Skin of body (tissue), 3 donors: ENCODE measurements at places on chromosomes 5 and 9. TPM values are rescaled to one million over a fixed set of nuclear protein-coding genes. Genes with fewer than 3 reads are reported as not detected.

PRRT1B gene
- total RNA-seq = not detected

STC2 gene
- 0.69 TPM for total RNA-seq

DNA sequence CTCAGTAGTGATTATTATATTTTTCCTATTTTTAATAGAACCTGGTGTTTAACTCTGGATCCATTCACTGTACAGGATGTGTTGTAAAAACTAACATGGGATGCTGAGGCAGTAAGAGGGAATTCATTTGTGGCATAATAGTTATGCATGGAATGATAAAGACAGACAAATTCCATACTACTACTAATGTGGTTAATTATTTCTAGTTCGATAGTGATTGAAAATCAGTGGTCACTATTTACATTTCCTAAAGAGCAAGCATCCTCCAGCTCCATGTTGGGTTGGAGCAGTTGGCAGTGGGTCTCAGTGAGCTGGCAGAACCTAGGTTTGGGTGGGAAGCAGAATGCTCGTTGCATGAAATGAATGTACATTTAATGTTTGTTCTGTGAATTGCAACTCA, 122.6 kb downstream of the SAXO1 start:
- DNase-seq = no peak

FOXD4L5 gene
- total RNA-seq = 0.10 TPM

GRCh38 chr9:31302620-31303418, 1081.6 kb upstream of the ACO1 start:
- DNase-seq = no peak

GRCh38 chr5:133730346-133730745, 118.0 kb upstream of the FSTL4 start:
- DNase-seq = no peak

- peak; percentile 31 for DNase-seq
These were observed 122.1 kb downstream of the SAXO1 start for GRCh38 chr9:18910916-18911315.

ORM2 gene
- 0.79 TPM for total RNA-seq

CRAT gene
- 28.7 TPM for total RNA-seq

DNA sequence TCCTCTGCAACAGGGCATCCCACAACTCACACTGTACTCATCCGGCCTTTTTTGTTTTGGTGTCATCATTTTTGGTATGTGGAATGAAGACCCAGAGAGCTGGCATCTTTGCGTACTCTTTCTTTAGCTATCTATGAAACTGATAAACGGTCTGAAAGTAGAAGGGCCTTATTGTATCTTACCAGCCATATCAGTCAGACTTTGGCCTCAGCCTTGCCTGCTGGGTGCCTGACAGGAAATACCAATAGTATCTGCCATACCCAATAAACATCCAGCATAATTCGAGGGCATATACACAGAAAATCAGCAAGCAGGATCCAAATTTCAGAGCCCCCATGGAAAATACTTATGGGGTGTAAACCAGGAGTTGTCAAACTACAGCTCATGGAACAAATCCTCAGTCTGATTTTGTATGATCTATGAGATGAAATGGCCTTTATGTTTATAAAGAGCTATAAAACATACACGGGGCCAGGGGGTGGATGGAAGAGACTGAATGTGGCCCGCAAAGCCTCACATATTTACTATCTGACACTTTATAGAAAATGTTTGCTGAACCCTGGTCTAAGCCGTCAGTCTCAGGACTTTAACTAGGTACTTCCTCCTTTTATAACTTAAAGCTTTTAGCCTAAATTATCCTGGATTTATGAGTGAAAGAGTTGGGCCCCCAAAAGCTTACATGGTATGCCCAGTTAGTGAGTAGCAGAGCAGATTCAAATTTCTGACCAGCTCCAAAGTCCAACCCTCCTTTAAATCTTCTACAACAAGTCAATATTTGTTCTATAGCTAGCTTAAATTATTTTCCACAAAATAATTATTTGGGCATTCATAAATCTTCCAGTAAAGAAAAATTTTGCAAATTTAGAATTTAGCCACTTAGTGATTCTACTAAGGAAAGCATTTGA, 308.0 kb upstream of the PUM3 start:
- DNase-seq = no peak

GRCh38 chr9:87276851-87277261, 220.8 kb upstream of the DAPK1 start:
- no peak for DNase-seq

DNA sequence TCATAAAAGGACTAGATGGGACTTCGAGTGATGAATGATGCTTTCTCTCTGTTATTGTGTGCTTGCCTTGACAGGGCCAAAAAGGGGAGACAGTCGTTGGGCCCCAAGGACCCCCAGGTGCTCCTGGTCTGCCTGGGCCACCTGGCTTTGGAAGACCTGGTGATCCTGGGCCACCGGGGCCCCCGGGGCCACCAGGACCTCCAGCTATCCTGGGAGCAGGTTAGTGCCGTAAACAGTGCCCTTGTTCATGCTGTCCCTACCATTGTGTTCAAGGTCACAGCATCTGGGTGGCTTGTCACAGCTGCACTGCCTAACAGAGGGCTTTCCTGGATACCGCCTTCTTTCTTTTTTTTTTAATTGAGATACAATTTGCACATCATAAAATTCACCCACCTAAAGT, 48.7 kb upstream of the TGFBR1 start:
- DNase-seq = no peak

DNA sequence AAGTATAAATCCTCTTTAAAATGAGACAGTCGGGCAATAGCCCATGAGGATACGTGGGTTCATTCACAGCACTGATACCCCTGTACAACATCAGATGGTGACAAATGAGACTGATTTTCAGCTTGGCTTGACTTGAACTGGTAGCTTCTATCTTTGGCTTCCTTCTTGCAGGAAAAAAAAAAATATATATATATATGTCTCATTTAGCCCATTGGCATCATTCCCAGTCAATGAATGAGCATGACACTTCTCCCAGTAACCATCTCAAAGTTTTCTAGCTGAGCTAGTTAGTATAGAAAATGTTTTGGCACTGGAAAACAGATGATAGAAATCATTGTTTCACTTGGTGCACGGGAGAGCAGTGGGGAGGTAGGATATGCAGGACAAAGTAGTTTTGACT, 222.5 kb upstream of the TAS2R1 start:
- DNase-seq = no peak

DNA sequence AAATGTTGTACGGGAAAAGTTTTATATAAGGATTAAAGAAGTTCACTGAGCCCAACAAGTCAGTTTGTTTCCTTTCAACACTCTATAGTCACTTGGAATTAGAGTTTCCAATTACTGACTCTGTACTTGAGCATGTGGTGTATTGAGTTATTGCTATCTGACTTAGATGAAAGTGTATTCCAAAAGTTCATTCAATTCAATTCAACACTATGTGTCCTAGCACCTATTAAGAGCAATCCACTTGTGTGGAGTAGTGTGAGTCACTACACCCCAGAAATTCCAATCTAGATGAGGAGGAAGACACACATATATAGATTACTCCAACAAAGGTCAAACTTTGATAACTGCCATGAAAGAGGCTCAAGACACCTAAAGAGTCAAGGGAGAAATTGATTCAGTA, 98.2 kb upstream of the SLCO6A1 start:
- no peak for DNase-seq

- no peak for DNase-seq
These were observed 853.7 kb downstream of the TAF11L14 start for GRCh38 chr5:18487928-18488480.

DNA sequence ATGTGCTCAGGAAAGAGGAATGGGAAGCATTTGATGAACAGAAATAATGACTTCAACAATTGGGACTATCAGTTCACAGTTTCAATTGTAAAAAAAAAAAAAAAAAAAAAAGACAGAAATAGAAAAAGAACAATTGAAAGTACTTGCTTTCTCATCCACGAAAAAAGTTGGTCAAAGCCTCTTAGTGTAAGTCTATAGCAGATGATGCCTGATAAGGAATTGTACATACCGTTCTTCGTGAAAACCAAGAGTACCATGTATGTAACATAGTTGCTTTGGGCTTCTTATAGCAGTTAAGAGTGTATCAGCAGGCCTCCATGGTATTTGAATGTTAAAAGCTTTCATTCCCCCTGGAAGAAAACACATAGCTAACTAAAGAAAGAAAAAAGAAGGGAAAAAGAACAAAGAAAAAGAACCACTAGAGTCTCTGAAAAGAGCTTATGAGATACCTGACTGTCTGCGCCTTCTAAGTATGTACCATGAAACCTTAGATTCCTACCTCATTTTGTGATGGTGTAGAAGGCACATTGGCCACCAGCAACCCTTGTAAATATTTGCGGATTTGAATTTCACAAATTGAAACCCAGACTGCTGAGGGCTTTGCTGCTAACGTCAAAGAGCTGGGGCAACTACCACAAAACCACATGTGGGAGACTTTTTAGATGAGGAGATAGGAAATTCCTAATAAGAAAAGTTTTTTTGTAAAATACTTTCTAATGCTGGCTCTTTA, 75.2 kb downstream of the TMC1 start:
- no peak for DNase-seq

KCNV2 gene
- total RNA-seq = not detected

ZNF608 gene
- 41.0 TPM for total RNA-seq

DNA sequence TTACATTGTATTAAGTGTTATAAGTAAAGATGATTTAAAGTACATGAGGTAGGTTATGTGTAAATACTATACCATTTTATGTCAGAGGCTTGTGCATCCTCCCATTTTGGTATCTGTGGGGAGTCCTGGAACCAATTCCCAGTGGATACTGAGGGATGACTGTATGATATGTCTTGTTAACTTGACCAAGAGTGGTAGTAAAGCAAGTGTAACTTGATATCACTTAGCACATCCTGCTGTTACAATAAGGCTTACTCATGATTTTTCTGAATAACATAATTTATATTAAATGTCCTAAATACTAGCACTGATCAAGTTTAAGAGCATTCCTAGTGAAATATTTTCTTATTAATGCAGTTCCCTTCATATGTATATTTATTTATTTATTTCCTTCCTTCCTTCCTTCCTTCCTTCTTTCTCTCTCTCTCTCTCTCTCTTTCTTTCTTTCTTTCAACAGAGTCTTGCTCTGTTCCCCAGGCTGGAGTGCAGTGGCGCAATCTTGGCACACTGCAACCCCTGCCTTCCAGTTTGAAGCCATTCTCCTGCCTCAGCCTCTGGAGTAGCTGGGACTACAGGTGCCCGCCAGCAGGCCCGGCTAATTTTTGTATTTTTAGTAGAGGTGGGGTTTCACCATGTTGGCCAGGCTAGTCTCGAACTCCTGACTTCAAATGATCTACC, 7.5 kb downstream of the NDFIP1 start:
- DNase-seq = no peak

SPINK6 gene
- total RNA-seq = not detected

- DNase-seq = no peak
These were observed 21.8 kb upstream of the PPP2CA start for GRCh38 chr5:134247428-134248224.

TMEM171 gene
- 0.49 TPM for total RNA-seq

DNA sequence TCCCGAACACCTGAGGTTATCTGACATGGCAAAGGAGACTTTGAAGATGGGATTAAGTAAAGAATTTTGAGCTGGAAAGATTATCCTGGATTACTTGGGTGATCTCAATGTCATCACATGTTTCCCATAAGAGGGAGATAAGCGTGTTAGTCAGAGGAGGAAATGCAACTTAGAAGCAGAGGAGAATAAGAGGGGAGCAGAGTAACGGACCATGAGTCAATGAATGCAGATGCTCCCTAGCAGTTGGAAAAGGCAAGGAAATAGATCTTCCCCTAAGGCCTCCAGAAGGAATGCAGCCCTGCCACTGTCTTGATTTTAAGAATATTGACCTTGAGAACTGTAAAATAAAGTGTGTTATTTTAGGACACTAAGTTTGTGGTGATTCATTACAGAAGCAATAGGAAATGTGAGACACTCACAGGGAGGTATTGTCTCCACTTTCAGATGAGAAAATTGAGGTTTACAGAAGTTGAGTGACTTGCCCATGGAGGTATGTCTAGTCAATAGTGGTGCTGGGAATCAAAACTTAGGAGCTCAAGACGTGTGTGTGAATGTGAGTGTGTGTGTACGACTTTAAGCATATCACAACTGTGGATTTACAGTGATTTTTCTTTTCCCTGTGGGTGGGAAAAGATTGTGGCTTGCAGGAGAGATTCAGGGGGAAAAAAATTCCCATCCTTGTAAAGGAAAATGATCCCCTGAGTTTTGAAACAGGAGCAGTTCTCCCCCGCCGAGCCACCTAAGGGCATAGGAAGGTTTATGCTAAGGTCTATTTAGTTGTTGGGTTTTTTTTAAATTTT, 125.3 kb downstream of the TRIM32 start:
- DNase-seq = no peak

- DNase-seq = no peak
These were observed 47.4 kb downstream of the LMX1B start for GRCh38 chr9:126661122-126661520.

DNA sequence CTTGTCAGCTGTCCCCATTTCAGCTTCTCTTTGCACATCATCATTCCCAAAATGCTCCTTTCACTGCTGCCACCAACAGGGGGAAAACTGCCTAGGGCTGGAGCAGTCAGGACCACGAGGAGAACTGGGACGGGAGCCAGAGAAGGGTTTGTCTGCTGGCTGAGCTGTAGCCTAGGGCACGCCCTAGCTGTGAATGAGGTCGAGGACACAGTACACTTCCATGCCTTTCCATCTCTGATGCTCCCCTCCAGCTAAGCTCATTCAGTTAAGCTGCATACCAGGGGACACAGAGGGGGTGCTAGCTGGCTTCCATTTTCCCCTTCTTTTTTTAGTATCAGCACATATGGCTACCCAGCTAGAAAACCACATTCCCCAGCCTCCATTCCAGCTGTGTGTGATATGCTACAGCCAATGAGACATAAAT, 64.7 kb downstream of the STK10 start:
- peak; percentile 94 for DNase-seq

CCNI2 gene
- total RNA-seq = 0.30 TPM

DNA sequence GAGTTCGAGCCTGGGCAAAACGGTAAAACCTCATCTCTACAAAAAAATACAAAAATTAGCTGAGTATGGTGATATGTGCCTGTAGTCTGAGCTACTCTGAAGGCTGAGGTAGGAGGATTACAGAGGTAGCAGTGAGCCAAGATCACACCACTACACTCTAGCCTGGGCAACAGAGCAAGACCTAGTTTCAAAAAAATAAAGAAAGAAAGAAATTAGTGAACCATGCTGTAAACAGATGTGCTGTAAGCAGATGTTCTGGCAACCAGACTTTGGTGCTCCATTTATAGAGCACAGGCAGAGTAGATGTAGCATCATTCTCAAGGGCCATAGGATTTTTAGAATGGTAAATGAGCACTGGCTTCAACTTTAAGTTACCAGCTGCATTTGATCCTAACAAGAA, 115.4 kb downstream of the ST8SIA4 start:
- DNase-seq = peak; percentile 7

DNA sequence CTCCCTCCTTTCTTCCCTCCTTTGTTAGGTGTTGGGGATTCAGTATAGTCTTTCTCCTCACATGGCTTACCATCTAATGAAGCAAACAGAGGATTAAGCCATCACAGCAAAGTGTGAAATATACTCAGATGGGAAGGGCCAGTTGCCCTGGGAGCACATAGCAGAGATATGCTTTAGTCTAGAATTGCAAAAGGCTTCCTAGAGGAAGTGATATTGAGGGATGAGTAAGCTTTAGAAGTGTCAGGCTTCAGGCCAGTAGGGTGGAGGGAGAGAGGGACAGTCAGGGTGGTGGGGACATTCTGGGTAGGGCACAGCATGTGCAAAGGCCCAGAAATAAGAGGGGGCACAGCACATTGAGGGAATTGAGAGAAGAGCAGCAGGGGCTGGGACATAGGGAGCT, 46.2 kb upstream of the GLRA1 start:
- no peak for DNase-seq

FOXD4 gene
- total RNA-seq = 0.10 TPM

GRCh38 chr5:66710557-66711088, 114.4 kb downstream of the MAST4 start:
- DNase-seq = no peak
